H4 (cell line): ENCODE measurements at places on chromosomes 16 and 17. TPM values are rescaled to one million over a fixed set of nuclear protein-coding genes. Genes with fewer than 3 reads are reported as not detected.

FOXJ1 gene
- not detected in 2 replicates for total RNA-seq

TIMM22 gene
- 34.0 and 36.9 TPM in 2 replicates for total RNA-seq

ZNF423 gene
- total RNA-seq, result 0.04 and 0.97 TPM in 2 replicates

RNF157 gene
- 6.8 and 7.8 TPM in 2 replicates for total RNA-seq
